ENCODE measurements at places on chromosomes 5 and 9.
A peak's percentile ranks its signal among the peaks of the same experiment; 100 is the strongest.

GRCh38 chr9:111863636-111864035, 33.0 kb upstream of the UGCG start:
- DNase-seq = no peak

DNA sequence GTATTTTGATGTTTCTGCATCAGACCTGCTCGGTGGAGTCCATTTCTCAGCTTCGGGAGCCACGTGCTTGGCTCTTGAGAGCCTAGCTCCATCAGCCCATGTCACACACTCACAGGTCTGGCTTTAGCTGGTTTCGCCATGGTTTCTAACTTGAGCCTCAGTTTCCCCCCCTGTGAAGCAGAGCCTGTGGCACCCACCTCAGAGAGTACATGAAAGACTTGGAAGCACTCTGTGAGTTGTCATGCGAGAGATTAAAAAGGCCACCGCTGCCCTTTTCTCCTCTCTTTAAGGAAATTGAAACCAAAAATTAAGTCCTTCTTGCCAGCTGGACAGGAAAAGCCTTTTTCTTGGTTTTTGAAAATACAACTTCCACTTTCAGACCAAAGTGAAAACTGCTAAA, 8.8 kb downstream of the TENT4A start:
- no peak for DNase-seq

DNA sequence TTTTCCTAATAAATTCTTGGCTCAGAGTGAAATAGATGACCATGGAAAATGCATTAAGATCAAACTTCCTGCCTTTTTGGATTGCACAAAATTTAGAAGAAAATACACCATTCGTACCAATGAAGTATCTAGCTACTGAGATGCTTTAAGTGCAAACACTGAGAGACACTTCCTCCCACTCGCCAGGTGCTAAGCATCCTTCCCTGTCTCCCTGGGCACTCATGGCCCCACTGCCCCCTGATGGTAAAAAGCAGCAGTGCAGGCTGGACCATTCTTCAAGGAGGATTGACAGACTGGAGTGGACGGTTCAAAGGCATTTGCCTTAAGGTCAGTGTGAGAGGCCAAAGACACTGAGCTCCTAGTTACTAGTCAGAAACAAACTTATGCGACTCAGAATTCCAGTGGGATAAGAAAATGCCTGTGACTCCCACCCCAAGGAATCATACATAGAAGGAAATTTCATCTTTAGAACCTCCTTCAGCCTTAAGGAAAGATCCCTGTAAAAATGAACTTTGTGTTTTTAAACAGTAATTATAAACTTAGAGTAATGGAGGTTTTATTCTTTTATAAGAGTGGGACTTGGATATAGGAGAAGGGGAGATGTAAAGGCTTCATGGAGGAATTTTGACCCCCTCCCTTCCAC, 86.0 kb upstream of the SLC30A5 start:
- peak; percentile 57 for DNase-seq

- DNase-seq = no peak
Measured at GRCh38 chr9:112361601-112362000, 18.3 kb upstream of the HSDL2 start.

DNA sequence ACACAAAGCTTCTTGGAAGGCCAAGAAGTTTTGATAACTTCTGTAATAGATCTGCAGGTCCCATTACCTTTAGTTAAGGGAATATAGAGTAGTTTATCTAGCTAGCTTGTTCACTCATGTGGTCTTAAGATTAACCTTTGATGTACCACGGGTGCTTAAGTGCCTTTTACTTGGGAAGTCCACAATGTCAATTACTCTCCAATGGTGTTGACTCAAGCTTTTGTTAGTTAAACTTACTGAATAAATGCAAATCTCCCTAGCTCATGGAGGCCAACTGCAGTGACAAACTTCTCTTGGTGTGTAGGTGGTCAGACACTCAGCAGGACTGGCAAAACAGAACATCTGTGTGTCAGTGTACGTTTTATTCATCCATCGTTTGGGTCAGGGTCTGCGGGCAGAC, 501.5 kb downstream of the ELAVL2 start:
- DNase-seq = no peak

DNA sequence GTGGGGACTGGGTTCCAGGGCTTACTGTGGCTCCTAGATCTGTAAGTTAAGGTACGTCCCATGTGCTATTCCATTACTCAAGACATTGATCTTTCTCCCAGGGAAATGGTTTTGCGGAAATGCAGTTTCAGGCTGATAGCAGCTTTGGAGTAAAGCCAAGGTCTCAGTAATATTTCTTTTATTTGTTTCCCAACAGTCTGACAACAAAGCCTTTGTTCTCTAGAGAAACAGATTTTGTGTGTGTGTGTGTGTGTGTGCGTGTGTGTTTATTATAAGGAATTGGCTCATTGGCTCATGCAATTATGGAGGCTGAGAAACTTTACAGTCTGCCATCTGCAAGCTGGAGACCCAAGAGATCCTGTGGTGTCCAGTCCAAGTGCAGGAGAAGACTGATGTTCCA, 12.1 kb upstream of the POC5 start:
- DNase-seq = no peak

DNA sequence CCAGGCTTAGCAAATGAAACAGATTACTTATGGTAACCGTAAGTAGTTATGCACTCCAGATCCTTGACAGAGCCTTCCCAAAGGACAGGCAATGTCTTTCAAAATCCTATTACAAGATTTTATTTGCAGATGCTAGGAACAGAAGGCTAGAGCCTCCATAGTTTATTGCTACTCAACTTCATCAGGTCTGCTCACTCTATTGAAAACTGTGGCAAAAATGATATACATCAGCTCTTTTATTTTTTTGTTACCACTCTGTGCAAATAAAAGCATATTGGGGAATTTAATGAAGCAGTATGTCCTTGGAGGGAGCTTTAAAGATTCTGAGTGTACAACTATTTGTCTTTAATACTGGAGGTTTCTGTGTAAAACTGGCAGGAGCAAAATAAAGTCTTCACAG, 46.5 kb downstream of the SLC44A1 start:
- DNase-seq = no peak

DNA sequence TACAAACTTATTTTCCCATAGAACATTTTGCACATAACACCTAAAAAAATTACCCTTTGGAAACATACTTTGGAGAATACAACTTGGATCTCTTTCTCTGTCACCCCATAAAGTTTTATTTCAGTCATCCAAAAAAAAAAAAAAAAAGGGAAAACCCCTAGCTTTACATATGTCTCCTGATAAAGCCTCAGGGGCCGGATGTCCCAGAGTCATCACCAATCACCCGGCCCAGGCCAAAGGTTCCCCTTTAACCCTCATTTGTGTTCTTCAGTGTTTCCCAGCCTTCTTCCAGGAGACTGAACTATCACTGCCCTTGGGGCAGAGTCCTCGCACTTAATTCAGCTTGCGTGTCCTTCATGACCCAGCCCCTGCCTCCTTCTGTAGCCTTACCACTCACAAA, 28.8 kb downstream of the ANXA6 start:
- DNase-seq = no peak

- no peak for DNase-seq
Measured at GRCh38 chr9:137136261-137136880, 2.6 kb upstream of the GRIN1 start.
